8988T (cell line): ENCODE measurements at places on chromosomes 1 and 21.

GRCh38 chr1:167687919-167688519 is 33.8 kb upstream of the MPZL1 start:
- DNase-seq = peak; percentile 35

- DNase-seq = no peak
Measured at GRCh38 chr1:245484176-245484575, 329.4 kb downstream of the KIF26B start.

- no peak for DNase-seq
Measured at GRCh38 chr21:25342816-25343215, 264.5 kb downstream of the MRPL39 start.

GRCh38 chr1:30388386-30388785 is 335.0 kb downstream of the MATN1 start:
- DNase-seq = no peak

DNA sequence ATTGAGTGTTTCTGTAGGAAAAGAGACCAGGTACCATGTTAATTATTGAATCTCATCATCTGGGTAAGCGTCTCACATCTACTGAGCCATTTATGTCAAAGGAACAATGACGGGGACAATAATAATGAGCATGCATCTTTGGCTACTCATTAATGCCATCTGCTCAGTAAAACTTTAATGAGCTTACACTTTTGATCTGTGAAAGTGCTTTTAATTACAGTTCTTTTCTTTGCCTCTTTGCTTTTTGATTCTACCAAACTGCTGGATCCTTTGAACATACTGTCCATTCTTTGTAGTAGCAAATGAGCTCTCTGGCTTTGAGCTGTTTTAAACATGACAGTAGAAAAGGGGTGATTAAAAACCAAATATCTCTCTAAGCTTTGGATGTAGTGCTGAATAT is 181.2 kb upstream of the IVNS1ABP start:
- no peak for DNase-seq

- no peak for DNase-seq
Measured at GRCh38 chr1:115908565-115909274, 67.6 kb upstream of the SLC22A15 start.

- DNase-seq = no peak
Measured at GRCh38 chr21:35026617-35027562, 22.2 kb downstream of the RUNX1 start.

GRCh38 chr1:15540186-15540585 is 13.5 kb downstream of the DNAJC16 start:
- no peak for DNase-seq

DNA sequence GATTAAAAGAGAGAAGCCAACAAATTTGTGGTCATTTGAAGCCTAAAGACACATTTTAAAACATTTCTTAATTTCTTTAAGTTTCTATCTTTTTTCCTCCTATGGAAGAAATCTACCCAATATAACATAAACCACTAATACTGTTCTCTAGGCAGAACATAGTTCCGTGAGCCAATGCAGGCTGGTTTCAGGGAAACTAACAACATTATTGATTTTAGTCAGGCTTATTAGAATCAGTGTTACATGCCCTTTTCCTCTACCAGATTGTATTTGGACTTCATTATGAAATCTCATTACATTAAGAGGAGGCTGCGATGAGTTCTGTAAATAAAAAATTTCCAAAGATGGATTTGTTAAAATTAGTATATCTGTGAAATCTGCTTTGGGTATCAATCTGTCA is 249.9 kb downstream of the PTBP2 start:
- DNase-seq = no peak

- no peak for DNase-seq
Measured at GRCh38 chr1:179046808-179047635, 21.3 kb downstream of the FAM20B start.

- DNase-seq = no peak
Measured at GRCh38 chr21:33543505-33544129, 779 bp downstream of the SON start.

DNA sequence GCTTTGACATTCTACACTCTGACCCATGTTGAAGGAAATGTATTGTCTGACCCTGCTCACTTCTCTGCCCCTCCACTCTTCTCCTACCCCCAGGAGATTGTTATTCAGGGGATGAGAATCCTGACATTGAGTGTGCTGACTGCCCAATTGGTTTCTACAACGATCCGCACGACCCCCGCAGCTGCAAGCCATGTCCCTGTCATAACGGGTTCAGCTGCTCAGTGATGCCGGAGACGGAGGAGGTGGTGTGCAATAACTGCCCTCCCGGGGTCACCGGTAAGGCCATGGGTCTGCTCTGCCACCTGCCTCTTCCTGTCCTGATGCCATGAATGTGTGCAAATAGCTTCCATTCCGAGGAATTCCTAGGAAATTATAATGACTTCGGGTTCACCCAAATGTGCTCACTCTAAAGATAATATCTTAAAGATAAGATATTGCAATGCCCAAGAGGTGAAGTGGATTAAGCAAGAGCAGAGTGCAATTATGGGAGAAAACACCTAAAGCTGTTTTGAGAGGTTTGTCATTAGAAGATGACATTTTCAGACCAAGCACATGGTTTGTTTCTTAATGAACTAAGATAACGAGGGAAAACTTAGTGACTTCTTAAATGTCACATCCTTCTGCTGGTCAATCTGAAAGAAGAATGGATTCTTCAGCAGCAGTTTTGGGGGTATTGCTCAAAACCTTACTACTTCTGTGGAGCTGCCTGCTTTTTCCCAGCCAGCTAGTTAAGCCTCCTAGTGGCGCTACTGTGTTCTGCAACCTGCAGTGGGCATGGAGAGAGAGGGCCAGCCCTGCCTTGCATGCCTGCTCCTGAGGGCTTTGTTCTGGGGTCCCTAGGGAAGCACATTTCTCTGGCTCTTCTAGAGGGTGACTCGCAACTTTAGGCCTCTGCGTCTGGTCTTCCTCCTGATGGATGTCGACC is 41.6 kb downstream of the LAMC2 start:
- peak; percentile 58 for DNase-seq

DNA sequence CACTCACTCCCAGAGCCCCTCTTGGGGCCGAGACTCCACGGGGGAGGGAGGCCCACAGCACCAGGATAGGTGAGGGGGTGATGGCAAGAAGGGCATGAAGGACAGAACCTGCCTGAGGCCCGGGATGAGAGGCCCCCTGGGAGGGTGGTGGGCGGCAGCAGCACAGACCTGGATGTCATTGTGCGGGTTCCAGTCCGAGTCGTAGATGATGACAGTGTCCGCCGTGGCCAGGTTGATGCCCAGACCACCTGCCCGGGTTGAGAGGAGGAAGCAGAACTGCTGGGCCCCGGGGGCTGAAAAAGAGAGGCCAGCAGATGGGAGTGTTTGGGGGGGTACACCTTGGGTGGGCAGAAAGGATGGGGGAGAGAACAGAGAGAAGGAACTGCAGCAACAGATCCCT is 50.1 kb downstream of the CHD5 start:
- DNase-seq = no peak

DNA sequence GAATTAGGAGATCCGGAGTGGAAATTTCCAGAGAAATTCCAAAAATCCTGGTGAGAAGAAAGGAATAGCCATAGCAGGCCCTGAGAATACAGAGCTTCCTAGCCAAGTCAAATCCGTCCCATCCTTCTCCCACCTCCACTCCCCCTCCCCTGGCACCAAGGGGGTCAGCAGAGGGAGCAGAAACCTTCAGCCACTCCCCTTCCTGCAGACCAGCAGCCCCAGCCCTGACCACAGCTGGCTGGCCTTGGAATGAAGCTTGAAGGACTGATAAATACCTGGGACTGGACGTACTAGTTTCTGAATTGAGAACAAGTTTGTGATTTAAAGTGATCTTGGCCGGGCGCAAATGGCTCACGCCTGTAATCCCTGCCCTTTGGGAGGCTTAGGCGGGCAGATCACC is 13.8 kb upstream of the RIPPLY3 start:
- no peak for DNase-seq

DNA sequence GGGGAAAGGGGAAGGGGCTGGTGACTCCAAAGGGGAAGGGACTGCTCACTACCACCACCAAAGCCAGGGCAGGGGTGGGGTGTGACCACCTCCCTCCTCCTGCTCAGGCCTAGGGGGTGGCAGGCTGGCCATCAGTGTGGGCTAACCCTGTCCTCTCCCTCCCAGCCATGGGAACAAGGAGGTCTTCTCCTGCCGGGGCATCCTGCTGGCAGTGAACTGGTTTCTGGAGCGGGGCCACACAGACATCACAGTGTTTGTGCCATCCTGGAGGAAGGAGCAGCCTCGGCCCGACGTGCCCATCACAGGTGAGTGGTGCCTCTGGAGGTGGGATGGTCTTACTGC is 5.7 kb downstream of the ZC3H12A start:
- no peak for DNase-seq

- DNase-seq = no peak
Measured at GRCh38 chr21:42567861-42568260, 54.2 kb downstream of the SLC37A1 start.

- no peak for DNase-seq
Measured at GRCh38 chr1:9410737-9411297, 118.1 kb downstream of the SPSB1 start.

DNA sequence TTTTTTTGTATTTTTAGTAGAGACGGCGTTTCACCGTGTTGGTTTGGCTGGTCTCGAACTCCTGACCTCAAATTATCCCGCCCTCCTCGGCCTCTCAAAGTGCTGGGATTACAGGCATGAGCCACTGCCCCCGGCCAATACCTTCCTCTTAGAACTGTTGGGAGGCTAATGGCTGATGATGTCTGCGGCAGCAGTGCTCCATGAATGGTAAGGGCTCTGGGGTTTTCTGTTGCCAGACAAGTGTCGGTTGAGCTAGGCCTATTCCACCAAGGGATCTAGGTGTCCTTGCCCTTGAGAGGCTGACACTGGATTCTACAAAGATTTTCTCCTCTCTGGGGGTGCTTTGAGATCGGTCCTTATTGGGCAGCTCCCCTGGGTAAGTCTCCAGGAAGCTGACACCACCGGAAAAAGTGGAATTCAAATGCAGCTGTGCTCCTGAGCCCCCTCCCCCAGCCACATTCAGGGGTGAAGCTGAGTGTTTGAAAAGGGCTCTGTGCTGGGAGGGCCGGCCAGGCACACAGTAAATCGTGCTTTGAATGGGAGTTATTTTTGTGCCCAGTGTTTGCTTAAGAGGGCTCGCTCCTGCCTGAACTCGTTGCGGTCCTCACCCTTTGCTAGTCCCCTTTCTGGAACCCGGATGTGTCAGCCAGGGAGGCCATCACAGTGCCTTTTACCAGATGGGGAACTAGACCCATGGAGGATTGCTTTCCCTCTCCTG is 5.2 kb downstream of the SOX13 start:
- no peak for DNase-seq

DNA sequence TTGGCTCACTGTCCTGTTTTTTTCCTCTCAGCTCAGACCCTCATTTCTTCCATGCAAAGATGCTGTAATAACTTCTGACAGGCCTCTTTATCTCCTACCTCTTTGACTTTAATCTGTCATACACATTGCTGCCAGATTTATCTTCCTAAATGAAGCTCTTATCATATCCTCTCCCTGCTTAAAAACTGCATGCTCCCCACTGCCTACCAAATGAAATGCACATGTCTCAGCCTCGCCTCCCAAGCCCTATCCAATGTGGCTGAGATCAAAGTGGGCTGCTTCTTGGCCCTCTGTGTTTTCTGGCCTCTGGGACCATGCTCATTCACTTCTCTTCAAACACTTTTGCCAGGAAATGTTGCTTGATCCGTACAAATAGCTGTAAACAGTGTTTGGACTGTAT is 38.3 kb downstream of the IRF2BP2 start:
- no peak for DNase-seq

- no peak for DNase-seq
Measured at GRCh38 chr1:231817801-231818200, 191.2 kb downstream of the DISC1 start.

DNA sequence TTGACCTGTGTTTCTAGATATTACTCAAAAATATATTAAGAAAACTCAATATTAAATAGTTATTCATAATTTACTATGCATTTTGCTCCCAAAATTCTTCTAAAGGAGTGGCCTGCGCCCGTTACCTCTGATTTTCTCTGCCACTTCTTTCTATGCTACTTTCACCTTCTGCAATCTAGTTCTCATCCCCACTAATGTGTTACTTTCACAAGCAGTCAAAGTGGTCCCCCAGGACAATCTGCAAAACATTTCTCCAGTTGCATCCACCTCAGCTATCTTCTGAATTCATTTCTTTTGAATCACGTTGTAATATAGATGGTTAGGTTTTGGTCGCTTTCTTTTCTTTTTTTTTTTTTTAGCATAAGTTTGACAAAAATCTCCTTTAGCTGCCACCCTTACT is 13.4 kb downstream of the INSL5 start:
- no peak for DNase-seq

DNA sequence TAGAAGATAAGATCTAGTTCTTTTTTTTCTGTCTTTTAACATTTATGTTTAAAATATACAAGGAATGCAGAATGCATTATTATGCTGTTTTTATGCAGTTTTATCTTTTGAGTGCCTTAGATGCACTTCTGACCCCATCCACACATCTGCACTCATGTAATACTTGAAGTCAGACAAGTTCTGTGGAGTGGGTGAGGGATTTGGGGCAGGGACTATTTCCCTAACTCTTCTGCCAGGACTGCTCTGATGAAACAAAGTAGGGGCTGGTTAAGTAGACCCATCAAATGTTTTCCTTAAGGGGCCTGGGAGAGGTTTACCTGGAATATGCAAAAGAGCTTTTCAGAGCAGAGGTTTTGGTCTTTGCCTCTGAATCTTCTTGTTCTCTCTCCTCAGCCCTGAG is 11.4 kb downstream of the TRNAU1AP start:
- DNase-seq = no peak

DNA sequence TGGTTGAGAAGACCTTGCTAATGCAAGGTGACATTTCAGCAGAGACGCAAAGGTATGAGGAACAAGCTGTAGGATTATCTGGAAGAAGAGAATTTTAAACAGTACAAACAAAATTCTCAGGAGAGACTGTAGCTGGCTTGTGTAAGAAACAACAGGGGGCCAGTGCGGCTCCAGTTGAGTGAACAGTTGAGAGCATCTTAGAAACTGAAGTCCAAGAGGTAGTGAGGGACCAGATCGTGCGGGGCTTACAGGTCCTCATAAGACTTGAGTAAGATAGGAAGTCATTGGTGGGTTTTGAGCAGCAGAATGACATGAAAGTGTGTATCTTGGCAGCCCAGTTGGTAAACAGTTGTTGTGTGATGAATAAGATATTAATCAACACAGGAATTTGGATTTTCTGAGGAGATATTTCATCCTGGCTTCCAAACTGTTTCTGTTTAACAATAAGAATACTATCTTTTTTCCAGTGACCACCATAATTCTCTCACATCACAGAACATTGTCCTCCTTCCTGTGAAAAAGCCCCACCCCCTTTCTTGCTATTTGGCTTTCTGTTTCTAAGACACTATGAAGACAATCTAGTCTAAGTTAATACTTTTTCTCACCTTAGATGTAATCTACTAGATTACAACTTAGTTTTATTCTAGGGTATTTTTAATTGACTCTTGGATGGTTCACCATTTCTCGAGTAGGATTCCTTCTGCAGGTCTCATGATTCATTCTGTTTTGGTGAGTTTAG is 62.4 kb downstream of the SASS6 start:
- DNase-seq = no peak

DNA sequence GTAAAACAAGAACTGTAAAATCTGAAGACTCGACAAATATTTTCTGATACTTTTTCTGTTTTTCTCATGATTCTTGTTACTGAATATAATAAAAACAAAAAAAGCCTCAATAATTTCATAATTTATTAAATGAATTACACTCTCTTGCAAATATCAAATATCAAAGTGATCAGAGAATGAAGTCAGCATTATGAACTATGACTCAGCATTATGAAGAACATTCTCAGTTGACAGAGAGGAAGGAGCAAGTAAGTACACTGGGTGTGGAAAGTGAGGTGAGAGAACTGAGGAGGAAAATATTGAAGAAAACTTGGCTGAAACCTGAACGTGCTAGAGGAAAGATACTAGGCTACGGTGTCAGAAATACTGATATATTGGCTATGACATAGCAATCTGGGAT is 529.5 kb downstream of the KCNT2 start:
- DNase-seq = no peak

- DNase-seq = no peak
Measured at GRCh38 chr1:228753786-228754360, 18.6 kb downstream of the RHOU start.
